H7 (cell line): ENCODE measurements at places on chromosomes 12 and 14. TPM values are rescaled to one million over a fixed set of nuclear protein-coding genes. Genes with fewer than 3 reads are reported as not detected.

RGS6 gene
- total RNA-seq = 0.87 and 1.4 TPM in 2 replicates

TEP1 gene
- total RNA-seq = 10.5 and 12.6 TPM in 2 replicates

CSAD gene
- 3.0 and 3.4 TPM in 2 replicates for total RNA-seq

DBX2 gene
- total RNA-seq = not detected in 2 replicates

HOXC12 gene
- not detected in 2 replicates for total RNA-seq

TMEM132C gene
- 0.14 and 0.22 TPM in 2 replicates for total RNA-seq

LPAR5 gene
- 0.04 TPM in 1 of 2 replicates, not detected in the other for total RNA-seq

LGR5 gene
- total RNA-seq = 0.78 and 2.9 TPM in 2 replicates

CNPY2 gene
- 108 and 129 TPM in 2 replicates for total RNA-seq

ZDHHC22 gene
- 8.9 and 11.6 TPM in 2 replicates for total RNA-seq

- no peak for DNase-seq
Observed at GRCh38 chr14:68788275-68788995, 4.4 kb downstream of the ZFP36L1 start.

GRCh38 chr14:105171004-105171673 is 2.6 kb upstream of the JAG2 start:
- no peak for DNase-seq

GRCh38 chr12:26055087-26055486 is 69.8 kb downstream of the BHLHE41 start:
- no peak for DNase-seq

DNA sequence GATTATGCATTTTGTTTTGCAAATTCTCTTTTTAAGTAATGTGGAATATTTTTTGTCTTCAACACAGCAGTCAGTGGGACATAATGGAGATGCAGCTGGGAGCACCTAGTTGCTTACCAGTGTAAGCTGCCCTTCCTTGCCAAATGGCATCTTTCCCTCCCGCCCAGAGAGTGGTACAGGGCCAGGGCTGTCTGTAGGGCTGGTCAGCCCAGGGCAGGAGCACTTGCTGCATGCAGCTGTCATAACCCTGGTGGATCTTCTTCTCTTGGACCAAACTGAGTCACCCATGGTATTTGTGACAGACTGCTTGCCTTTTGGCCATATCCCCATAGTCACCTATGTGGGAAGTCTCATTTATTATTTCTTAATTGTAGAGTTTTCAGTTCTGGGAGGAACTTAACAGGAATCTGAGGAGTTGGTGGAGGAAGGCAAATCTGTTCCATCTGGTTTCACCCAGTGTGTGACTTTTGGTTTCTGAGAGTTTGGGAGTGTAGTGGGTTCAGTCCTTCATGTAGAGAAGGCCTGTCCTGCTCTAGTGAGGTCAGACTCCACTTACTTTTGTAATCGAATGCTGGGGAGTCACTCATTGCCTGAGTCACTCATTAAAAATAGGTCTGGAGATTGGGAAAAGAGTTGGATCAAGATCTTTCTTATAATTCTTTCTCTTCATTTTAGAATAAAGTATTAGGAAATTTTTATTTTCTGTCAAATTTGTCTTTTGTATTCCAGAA is 62.0 kb upstream of the ASPG start:
- no peak for DNase-seq

DNA sequence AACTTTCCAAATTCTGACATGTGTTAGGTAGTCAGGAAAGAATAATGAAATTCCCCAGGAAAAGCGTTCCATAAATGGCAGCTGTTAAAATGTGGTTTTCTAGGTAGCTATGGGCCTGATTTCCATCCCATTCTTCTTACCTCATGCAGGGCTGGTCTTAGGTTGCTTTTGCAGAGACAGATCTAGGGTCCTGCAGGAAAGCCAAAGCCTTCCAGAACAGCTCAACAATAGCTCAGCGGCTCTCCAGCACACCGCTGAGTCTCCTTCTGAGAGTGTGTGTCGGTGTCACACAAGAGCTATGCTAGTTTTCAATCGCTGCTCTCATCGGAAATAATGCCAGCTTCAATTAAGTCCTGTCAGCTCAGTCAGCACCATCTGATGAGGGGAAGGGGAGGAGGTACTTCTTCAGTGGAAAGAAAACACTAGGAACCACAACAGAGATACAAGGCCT is 106.7 kb downstream of the TMEM30B start:
- peak; percentile 20 for DNase-seq

- DNase-seq = no peak
Observed at GRCh38 chr14:105197211-105197641, 16.1 kb upstream of the NUDT14 start.

DNA sequence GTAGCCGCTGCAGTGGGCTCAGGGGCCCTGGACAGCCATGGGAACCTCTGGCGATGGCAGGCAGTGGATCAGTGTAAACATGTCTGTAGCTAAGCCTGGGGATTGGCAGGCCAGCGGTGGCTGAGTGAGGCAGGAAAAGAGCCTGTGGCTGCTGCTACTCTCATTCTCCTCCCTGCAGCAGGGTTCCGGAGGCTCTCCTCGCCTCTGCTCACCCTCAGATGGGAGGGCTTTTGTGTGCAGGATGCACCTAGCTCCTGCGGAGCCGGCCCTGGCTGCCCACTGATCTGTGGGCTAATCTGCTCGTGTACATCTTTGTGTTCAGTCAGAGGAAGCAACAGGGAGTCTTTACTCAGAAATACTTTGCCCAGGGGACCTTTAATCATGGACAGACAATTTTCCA is 59.5 kb downstream of the GALNT8 start:
- DNase-seq = peak; percentile 18

- peak; percentile 6 for DNase-seq
Observed at GRCh38 chr12:1919763-1920162, 1.3 kb upstream of the CACNA2D4 start.

DNA sequence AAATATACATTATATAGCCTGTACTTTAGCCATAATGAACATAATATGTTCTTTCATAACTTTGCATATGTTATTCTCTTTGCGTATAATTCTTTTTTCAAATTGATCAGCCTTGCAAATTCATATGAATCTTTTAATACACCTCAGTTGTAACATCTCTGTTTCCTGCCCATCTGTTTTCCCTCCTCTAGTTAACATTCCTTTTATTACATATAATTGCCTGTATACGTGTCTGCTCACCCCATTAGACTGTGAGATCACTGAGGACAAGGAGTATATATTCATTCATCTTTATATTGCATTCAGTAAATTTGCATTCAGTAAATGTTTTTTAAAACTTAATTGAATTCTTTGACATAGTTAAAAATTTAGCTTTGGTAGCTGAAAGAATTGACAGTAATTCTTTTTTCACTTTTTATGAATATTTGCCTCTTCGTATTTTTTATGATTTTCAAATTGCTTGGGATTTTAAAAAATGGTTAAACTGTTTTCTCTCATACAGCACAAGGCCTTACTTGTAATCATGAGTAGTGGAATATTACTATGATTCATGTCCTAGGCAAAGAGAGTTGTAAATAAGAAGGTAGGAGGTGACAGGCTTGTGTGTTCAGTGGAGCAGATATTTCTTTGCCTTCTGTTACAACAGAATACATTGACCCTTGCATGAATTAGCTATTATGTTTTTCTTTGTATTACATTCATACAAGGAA is 32.8 kb upstream of the KLHL42 start:
- no peak for DNase-seq

- DNase-seq = peak; percentile 93
Observed at GRCh38 chr12:47797441-47797840, 22.3 kb downstream of the HDAC7 start.

DNA sequence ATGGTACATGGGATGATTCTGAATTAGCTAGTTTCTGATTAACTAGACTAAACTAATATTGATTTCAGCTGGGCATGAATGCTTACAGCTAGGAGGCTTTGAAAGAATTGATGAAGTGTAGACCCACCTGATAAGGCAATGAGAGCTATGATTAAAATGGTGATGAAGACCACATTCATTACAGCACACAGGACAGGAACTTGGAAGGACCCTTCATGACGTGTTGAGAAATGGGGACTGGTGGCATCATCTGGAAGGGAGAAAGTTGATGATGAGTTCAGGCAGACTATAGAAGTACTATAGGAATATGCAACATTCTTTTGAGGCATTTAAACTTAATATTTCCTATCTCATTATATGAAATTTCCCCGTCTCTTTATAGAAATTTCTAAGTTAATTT is 4.5 kb downstream of the CD69 start:
- no peak for DNase-seq
